ENCODE measurements at places on chromosomes 13 and 19.

DNA sequence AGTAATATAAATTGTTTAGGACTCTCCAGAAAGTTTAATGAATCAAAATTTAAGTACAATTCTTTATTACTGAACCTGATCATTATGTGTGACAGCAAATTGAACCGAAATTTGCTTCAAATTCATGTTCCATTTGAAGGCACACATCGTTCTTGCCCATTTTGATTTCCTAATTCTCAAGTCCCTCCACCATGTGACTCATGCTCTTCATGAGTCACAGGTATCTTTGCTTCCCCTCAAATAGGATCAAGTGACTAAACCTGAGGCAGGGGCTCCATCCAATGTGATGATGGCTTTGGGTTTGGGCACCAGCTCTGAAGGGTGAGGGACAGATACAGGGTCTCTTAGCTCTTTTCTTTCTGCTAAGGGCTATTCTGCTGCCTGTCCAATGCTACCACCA lies 86.1 kb downstream of the THSD1 start:
- no peak for DNase-seq

DNA sequence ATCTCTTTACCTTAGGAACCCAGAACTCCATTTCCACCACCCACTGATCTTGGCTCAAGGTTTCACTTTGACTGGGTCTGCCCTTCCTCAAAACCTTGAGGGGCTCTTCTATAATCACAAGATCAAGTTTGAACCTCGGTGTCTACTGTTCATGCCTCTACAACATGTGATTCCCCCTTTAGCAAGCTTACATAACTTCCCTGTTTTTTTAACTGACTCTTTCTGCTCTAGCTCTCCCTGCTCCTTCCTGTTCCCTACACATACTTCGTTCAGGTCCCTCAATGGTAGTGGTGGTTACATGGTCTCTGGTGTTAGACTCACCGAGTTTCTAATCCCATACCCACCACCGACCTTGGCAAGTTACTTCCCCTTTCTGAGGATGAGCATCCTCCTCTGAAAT lies 26.7 kb downstream of the CEACAM8 start:
- no peak for DNase-seq

GRCh38 chr19:19061506-19061905 lies 2.3 kb upstream of the SLC25A42 start:
- DNase-seq, result no peak

DNA sequence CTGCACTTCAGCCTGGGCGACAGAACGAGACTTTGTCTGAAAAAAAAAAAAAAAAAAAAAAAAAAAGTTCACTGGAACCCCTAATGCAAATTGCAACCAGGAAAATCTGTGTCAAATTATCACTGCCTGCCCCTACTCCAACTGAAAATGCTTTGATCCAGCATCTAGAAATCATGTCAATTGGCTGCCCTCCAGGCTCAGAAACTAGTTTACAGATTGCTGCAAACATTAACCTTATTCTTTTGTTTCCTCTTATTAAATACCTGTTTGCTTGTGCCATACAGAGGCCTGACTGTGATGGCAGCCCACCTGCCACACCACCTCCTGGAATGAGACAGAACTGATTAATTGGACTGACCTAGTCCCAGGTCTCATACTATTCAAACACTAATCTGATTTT lies 18.6 kb upstream of the AKT2 start:
- DNase-seq, result no peak

DNA sequence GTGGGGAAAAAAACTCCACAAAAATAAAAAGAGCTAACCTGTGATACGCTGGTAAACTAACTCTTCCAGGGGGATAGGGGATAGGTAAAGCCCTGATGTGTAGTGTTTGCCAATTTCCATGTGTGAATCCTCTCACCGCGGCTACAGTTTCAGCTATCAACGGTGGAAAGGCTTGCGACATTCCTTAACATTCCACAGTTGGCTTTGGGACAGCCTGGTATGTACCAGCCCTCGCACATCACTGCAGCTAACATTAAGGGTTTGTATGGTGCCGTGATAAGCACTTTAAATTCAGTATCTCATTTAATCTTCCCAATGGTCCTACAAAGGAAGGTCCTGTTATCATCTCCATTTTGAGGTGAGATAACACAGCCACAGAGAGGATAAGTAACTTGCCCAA lies 112.4 kb downstream of the KATNAL1 start:
- no peak for DNase-seq

GRCh38 chr19:19997656-19998268 lies 41.5 kb downstream of the ZNF682 start:
- no peak for DNase-seq

- DNase-seq, result no peak
Observed at GRCh38 chr13:70619936-70620335, 511.7 kb upstream of the KLHL1 start.

Measured in fibroblast of skin of right quadriceps (primary cell).